Stimulated activated CD4-positive, alpha-beta T cell treated with anti-CD3 and anti-CD28 coated beads, Interleukin-2, amount 100 ng/mL, for 24 hours (primary cell): ENCODE measurements at places on chromosomes 6 and 20.
A peak's percentile ranks its signal among the peaks of the same experiment; 100 is the strongest.

DNA sequence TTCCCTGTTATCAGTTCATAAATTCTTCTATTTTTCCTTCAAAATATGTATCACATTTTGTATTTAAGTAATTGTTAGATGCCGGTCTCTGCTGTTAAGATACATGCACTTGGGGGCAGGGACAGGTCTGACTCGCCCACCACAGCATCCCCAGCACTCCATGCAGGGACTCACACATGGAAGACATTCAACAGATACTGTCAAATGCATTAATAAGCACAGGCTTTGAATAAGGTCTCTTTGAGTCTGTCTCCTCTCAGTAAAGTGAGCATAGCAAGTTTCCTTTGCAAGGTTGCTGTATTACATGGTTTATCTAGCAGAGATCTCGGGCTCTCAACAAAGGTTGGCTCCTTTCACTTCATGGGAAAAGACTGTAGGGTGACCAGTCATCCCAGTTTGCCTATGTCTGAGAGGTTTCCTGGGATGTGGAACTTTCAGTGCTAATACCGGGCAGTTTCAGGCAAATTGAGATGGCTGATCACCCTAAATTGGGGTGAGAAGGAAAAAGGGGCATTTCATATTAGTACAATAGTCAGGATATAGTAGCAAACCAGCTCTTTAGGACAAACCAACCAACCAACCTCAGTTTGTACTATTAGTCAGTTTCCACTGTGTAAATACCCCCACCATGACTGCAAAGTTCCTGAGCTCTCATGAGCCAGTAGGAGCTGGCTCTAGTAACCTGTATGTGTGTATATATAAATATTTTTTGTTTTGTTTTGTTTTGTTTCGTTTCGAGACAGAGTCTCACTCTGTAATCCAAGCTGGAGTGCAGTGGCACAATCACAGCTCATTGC, 15.0 kb downstream of the JPH2 start:
- DNase-seq = no peak

DNA sequence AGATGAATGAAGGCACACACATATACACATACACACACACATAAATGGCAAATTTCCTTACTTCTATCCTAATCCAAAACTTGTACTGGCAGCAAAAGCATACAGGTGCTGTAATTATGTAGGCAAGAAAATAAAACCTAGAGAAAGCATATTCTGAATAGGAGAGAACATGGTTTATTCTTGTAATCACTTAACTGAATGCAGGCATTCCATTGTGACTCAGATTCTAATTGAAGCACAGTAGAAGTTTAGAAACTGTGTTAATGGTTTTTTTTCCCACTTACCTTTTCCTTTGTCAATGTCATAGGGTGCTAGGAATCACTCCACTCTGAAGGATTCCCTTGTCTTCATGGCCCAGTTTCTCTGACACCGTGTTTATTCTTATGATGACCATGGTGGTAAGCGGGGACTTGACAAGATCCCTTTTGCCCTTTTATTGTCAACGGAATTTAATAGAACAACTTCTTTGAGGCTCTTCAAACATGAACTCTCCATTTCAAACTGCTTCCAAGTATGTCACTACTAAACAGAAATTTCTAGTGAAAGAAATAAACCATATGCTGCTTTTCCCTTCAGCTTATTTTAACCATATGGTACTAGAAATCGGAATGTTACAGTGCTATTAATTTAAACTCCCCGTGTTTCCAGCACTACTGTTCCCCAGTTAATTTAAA, 164.2 kb downstream of the OGFRL1 start:
- no peak for DNase-seq

GRCh38 chr6:31396422-31397152, 6.8 kb upstream of the MICA start:
- peak; percentile 95 for DNase-seq

- no peak for DNase-seq
Measured at GRCh38 chr20:10799735-10800134, 125.9 kb upstream of the JAG1 start.

DNA sequence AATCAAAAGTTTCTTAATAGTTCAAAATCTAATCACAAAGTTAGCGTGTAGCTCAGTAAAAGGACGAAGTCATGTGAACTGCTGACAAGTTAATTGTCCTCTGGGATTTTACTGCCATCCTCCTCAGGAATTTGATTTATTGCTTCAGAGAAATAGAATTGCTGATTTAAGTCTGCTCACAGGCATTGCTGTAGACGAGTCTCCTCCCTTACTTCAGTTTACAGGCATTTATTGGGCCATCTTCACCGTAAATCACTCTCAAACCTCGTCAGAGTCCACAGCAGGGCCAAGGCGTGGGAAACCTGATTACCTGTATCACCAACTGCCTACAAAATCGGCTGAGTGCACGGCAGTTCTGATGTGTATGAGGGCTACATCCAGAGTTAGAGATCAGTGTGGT, 119.1 kb upstream of the PDE10A start:
- DNase-seq = no peak

- no peak for DNase-seq
Measured at GRCh38 chr6:168292826-168293225, 26.8 kb downstream of the DACT2 start.

GRCh38 chr6:74410630-74411029, 714.6 kb downstream of the CD109 start:
- no peak for DNase-seq

- DNase-seq = no peak
Measured at GRCh38 chr20:55348223-55348622, 657.1 kb downstream of the CBLN4 start.

DNA sequence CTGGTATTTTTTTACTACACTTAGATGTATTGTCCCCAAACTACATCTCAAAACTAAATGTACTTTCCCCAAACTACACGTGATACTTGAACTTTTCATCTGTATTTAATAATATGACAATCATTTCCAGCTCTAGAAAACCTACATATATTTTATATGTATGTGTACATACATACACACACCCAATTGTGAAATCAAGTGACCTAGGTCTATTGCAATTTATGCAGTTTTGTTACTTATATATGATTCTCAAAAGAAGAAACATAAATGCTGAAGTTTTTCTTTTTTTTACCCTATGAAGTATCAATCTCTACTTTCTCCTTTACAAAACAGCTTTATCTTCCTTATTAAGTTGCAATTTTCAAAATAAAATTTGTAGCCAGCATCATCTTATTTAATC, 4.7 kb downstream of the ADNP start:
- no peak for DNase-seq

DNA sequence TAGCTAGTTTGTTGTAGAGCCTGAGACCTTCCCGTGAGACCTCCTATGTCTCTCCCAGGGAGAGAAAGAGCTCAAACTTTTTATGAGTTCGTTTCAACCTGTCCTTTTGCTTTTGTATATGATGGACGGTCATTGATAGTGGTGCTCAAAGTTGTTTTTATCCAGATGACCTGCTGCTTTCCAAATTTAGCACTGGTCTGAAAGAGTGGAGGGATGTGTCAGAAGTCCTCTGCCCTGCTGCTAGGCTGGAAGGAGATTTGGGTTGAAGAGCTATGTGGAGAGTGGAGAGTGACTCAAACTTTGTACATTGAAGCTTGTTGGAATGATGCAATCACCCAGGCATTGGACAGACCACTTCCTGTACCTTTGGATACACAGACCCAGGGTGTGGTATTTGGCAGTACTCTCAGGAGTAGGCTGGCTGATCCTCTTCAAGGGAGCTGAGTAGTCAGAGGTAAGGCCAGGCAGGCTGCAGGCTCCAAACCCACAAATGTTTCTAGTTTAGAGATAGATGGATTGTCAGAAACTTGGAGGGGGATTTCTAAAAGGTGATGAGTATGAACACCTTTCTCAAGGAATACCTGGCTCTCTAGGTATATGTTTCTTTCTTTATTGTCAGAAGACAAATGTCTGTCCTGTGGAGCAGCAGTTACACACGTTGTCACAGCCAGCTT, 49.4 kb upstream of the RREB1 start:
- no peak for DNase-seq

GRCh38 chr6:73116330-73116729, 109.0 kb downstream of the KHDC1L start:
- no peak for DNase-seq

DNA sequence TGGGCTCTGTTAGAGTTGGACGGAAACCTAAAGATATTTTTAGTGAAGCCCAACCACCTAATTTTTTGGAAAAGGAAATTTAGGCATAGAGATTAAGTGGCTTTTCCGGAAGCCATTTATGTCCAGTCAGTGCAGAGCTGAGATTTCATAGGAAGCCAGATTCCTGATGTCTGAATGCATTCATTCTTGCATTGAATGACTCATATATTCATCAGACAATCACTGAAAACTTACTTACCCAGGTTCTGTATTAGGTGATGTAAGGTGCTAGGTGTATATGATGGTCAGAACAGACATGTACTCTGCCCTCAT, 4.1 kb downstream of the SH3BGRL2 start:
- DNase-seq = no peak

GRCh38 chr20:59308493-59309201, 8.2 kb downstream of the EDN3 start:
- DNase-seq = no peak

GRCh38 chr20:64146301-64146935, 17.8 kb upstream of the MYT1 start:
- DNase-seq = no peak

- no peak for DNase-seq
Measured at GRCh38 chr6:84193114-84193708, 34.2 kb downstream of the CEP162 start.

DNA sequence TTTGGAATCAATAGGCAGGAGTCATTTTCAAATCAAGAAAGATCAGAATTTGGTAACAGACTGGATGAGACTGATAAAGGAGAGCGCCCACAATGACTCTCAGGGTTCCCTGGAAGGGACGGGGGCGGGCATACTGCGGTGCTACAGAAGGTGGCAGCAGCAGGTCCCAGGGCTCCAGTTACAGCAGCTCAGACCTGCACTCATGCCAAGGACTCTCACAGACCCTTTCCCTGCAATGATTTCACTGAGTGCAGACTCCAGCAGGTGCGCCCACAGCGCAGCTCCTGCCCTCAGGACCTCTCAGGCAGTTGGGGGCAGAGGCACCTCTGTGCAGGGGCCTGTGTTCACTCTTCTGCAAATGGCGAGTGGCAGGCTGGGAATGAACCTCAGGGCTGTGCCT, 359.8 kb downstream of the ZFAND3 start:
- DNase-seq = no peak

GRCh38 chr20:3209257-3209945, at the start of gene ITPA:
Gene ITPA (plus strand): TSS chr20:3209498. CDS start chr20:3209552, 54 bp downstream.
- DNase-seq = peak; percentile 71

- no peak for DNase-seq
Measured at GRCh38 chr20:40678286-40678875, 10.7 kb downstream of the MAFB start.

DNA sequence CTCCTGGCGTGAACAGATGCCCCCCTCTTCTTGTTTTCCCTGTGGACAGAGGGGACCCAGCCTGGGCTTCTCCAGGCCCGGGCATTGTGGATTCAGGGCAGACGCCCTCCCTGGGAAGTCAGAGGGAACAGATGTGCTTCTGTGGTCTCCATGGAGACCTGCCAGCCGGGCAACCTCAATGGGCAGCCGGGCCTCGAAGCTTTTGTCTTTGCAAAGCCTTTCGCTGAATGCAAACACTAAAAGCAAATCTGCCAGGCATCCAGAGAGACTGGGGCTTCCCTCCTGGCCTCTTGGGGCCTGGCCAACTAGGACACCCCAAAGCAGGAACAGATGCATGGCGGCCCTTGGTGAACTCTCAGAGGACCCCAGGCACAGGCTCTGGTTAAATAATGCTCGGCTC, 370.0 kb upstream of the SULF2 start:
- no peak for DNase-seq

DNA sequence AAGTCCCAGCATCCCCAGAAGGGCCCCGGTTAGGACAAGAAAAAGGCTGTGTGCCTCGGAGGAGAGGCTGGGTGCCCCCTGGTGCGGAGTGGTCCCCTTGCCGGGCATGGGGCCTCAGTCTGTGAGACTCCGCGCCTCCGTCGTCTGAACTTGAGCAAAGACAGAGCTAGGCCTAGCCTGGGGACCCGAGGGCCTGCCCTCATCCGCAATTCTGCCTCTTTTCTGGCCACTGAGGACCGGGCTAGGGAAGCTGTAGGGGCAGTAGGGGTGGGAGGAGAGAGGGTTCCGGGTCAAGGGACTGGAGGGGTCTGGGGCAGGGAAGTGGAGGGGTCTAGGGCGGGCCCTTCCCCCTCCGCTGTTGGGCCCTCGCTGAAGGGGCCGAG, 550 bp upstream of the HSPA12B start:
- DNase-seq = no peak

DNA sequence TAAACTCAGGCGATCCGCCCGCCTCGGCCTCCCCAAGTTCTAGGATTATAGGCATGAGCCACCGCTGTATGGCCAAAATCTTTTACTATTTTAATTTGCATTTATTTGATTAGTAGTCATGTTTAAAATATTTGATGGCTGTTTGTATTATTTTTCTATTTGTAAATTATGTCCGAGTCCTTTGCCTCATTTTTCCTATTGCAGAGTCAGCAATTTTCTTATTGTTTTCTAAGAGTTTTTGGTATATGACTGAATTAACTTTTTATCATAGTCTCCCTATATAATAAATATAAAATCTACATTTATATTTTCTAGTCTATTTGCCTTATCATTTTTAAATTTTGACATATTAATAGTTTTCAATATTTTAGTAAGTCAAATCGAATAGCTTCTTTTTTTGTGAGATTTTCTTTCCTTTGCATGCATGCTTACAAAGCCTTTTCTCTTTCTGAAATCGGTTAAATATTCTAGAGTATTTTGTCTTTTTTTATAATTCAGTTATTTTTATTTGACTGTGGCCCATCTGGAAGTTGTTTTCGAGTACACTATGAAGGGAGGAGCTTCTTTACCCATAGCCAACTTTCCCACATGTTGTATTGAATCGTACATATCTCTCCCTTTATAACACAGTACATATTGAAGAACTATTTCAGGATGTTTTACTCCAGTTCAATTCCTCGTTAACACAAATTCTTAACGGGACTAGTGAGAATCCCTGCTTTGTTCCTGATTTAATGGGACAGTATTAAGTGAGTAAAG, 34.5 kb upstream of the RPS6KA2 start:
- no peak for DNase-seq

DNA sequence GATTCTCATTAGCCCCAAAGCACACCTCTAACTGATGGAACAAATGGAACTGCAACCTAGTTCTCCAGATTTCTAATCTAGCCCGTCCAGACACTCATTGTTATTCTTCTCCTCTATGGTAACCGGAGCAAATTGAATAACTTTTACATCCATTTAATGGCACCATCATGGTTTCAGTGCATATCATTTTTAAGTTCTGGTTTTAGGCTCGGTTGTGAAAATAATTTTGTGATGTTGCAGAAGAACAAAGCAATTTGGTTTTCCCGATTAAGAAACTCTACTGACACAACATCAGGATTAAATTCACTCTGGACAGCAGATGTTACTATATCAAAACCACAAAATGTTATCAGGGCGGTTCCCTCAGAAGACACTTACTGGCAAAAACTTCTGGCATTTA, 42.5 kb upstream of the HBS1L start:
- DNase-seq = no peak

DNA sequence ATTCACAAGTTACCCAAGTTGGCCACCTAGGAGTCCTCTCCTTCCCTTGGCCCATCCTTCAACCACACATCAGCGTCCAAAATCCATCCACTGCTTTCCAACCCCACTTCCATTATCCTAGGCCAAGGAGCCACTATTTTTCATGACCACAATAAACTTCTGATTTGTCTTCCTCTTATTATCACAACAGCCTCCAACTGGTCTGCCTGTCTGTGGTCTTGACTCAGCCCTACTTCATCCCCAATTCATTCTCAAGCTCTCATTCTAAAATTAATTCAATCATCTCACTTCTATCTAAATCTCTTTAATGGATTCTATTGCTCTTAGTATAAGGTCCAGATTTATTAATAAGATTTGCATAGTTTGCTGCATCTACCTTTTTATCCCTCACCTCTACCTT, 189.0 kb upstream of the PRDM1 start:
- no peak for DNase-seq

GRCh38 chr20:17223553-17223952, 3.3 kb upstream of the PCSK2 start:
- DNase-seq = no peak
